ENCODE measurements at places on chromosomes 7 and 10. TPM values are rescaled to one million over a fixed set of nuclear protein-coding genes. Genes with fewer than 3 reads are reported as not detected.

DNA sequence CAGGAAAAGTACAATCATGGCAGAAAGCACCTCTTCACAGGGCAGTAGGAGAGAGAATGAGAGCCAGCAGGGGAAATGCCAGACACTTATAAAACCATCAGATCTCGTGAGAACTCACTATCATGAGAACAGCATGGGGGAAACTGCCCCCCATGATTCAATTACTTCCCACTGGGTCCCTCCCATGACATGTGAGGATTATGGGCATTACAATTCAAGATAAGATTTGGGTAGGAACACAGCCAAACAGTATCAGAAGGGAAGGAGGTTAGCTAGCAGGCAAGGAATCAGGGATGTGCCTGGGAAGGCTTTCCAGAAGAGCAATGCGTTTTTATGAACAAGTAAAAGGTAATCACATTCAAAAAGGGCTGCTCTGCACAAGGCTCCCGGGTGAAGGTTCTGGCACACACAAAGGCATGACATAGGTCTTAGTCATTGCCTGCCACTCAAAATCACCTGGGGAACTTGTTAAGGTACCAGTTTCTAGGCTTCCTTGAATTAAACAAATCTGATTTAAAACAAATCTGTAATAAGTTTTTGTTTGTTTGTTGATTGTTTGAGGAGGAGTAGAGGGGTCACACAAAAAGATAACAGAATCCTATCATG, 40.9 kb downstream of the BMPER start:
- DNase-seq = no peak

- no peak for DNase-seq
These were observed 24.7 kb upstream of the GRID1 start for GRCh38 chr10:86391236-86391840.

DNA sequence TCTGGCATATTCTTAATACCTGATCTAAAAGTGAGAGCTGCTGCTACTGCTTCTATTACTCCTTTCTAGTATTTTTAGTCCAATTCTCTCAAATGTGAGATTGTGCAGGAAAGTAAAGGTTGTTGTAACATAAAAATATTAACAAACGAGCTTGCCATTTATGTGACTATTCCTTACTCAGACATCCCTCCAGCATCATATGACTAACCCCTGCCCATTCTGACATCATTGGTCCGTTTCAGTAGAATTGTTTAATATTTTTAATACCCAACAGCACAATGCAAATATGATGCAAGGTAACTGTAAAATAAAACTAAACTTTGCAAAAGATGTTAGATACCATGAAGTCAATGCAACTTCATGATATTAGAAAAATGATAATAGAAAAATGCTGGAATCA, 83.6 kb downstream of the CFAP58 start:
- no peak for DNase-seq

DNA sequence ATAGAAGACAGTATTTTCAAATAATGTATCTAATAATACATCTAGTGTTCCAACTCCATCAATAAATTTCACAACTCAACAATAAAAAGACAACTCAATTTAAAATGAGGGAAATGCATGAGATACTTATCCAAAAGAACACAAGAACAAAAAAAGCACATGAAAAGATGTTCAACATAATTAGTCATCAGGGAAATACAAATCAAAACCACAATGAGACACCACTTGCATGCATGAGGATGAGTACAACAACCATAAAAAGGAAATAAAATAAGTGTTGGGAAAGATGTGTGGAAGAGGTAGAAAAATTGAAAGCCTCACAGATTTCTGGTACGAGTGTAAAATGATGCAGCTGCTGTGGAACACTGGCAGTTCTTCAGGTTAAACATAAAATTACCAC, 111.6 kb upstream of the PTPRZ1 start:
- no peak for DNase-seq

DNA sequence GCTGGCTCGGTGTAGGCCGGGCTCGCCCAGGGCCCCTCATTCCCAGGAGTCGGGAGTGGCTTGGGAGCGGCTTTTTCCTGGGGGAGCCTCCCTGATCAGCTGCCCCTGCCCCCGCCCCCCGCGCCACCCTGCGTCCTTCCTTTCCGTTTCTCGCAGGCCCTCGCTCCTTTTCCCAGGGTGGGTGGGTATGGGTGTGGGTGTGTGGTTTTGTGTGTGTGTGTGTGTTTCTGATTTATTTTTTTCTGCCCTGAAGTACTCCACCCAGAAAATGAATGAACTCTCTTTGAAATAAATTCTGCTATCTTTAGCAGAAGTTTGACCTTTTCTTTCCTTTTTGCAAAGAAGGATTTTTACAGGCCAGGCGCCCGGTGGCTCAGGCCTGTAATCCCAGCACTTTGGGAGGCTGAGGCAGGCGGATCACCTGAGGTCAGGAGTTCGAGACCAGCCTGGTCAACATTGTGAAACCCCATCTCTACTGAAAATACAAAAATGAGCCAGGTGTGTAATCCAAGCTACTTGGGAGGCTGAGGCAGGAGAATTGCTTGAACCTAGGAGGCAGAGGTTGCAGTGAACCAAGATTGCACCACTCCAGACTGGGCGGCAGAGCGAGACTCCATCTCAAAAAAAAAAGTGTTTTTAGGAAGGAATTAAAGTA, 30.0 kb upstream of the AP5Z1 start:
- no peak for DNase-seq

GRCh38 chr10:1187855-1188557, 131.8 kb downstream of the WDR37 start:
- DNase-seq = no peak

DNA sequence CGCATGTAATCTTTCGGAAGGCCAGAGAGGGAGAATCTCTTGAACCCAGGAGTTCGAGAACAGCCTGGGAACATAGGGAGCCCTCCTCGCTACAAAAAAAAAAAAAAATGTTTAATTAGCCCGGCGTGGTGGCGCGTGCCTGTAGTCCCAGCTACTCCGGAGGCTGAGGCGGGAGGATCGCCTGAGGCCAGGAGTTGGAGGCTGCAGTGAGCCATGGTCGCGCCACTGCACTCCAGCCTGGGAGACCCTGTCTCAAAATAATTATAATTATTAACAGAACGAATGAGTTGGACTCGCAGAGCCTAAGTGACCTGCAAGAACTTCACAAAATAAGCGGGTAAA, 794 bp downstream of the PCGF6 start:
- no peak for DNase-seq

The CRHR2 gene
- polyA plus RNA-seq = 0.09 TPM

The UNC5B gene
- polyA plus RNA-seq = 1.3 TPM
